CD8-positive, alpha-beta memory T cell (primary cell): ENCODE measurements at places on chromosomes 2 and 18. TPM values are rescaled to one million over a fixed set of nuclear protein-coding genes. Genes with fewer than 3 reads are reported as not detected.
A peak's percentile ranks its signal among the peaks of the same experiment; 100 is the strongest.

DNA sequence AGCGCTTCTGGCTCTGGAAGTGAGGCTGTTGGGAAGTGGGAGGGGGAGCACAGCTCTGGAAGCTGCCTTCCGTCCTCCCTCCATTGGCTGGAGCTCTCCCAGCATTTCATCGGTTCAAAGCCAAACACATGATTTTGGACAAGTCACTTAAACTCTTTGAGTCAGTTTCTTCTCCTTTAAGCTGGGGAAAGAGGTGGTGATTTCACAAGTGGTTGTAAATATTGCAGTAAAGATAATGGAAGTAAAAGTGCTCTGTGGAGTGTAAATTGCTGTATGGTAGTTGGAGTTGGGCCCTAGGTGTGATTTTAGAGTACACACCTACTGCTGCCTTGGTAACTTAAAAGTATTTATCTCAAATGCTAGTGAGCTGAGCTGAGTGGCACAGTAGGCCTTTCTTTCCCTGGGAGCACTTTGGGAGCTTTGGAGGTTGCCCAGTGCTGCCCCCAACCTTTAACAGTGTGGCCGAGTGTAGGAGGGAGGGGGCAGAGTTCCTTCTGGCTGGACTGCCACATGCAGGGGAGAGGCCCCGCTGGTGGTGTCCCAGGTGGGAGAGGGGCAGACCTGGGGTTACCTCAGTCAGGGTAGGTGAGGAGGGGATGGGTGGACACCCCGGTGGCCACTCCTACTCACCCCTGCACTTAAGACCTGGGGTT lies 54.7 kb downstream of the ASAP2 start:
- no peak overlapping the region for H3K4me3 ChIP-seq
- no peak overlapping the region for H3K27ac ChIP-seq
- no peak for DNase-seq

Gene NETO1
- not detected for total RNA-seq

Gene LRATD1
- total RNA-seq: not detected

Gene ALPI
- not detected for total RNA-seq

DNA sequence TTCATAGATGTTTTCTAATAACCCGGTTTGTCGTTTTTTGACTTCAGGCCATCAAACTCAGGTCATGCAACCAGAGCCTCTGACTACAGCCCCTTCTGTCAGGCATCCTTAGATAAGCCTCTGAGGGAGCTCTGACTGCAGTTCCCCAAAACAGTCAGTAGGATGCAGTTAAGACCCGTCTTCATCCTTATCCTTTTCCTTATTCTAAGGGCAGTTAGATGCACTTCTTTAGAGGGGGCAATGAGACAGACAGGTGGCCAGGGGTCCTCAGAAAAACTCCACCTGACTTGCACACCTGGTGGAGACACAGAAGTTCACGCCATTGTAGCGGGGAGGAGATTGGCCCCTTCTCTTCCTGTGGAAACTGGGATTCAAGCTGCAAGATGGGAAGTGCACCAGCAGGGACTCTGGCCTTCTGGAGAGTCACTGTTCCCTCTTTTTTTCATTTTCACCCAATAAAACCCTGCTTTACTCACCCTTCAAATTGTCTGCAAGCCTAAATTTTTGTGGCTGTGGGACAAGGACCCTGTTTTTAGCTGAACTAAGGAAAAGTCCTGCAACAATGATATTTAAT lies 104.8 kb upstream of the TFPI start:
- H3K4me3 ChIP-seq: no peak overlapping the region
- H3K27ac ChIP-seq: no peak overlapping the region
- no peaks in the 10 kb centered on the region for H3K36me3 ChIP-seq
- H3K27me3 ChIP-seq: no peaks in the 10 kb centered on the region
- no peaks in the 10 kb centered on the region for H3K4me1 ChIP-seq
- DNase-seq: no peak

DNA sequence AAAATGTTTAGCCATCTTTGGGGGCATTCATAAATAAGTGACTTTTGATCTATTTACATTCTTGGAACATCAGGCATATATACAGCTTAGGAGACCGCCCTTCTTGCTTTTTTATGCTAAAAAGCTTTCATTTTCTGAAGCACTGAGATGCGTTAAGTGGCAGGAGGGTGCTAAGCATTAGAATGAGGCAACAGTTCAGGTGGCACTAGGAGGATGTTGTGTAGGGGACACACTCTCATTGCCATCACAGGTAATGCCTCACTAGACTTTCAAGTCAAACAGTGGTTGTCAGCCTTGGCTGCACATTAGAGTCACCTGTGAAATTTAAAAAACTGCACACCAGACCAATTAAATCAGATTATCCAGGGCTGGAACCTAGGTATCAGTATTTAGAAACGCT lies 39.1 kb downstream of the EHBP1 start:
- no peak overlapping the region for H3K4me3 ChIP-seq
- H3K27ac ChIP-seq: no peak overlapping the region
- no peaks in the 10 kb centered on the region for H3K27me3 ChIP-seq
- no peaks in the 10 kb centered on the region for H3K36me3 ChIP-seq
- no peaks in the 10 kb centered on the region for H3K4me1 ChIP-seq

Gene G6PC2
- total RNA-seq: not detected

Gene ASPRV1
- total RNA-seq: 0.64 TPM

Gene TBC1D8
- total RNA-seq: 0.55 TPM

DNA sequence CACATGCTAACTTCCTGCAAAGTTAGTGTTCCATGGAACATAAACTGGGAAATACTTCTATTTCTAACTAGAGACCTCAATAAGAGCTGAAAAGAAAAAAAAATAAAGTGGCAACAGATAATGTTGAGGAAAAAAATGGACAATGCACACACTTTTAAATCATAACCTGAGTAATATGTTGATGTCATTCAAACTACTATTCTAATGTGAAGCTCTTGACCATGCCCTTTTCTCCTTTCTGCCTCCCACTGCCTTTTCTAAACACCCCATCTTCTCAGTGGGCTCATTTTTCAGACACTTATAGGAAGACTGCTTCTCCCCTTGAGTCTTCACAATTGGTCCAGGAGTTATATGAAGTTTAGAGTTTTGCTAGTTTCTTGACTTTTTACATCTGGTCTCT lies 280.9 kb upstream of the NT5C1B start:
- no peak overlapping the region for H3K27ac ChIP-seq
- DNase-seq: no peak
- no peaks in the 10 kb centered on the region for H3K4me1 ChIP-seq
- no peaks in the 10 kb centered on the region for H3K27me3 ChIP-seq
- H3K4me3 ChIP-seq: no peak overlapping the region

- H3K27me3 ChIP-seq: no peaks in the 10 kb centered on the region
- H3K4me1 ChIP-seq: peaks cover 20% of the 10 kb centered on the region
- DNase-seq: no peak
- H3K4me3 ChIP-seq: no peak overlapping the region
Measured at GRCh38 chr2:239601880-239602279, 201.1 kb upstream of the HDAC4 start.

DNA sequence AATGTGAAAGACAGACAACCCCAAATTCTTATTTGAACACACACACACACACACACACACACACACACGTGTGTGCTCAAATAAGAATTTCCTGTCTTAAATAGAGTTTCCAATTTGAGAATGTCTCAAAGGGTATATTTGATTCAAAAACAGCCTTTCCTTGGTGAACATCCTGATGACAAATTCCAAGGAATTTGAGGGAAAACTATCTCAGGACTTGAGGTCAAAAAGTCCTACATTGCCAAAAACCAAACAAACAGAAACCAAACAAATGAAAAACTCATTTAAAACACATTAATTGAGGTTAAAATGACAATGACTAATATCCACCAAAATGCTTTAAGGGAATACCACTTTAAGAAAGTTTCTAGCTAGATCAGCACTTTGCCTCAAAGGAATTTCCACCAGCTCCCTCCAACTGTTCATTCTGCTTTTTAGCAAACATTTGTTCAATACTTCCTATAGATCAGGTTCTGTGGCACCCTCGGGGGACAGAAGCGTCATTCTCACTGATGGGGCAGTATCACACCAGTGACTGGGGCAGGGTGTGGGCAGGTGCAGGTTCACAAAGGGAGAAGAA lies 232.1 kb upstream of the TRIB2 start:
- no peak overlapping the region for H3K27ac ChIP-seq
- H3K36me3 ChIP-seq: no peaks in the 10 kb centered on the region
- H3K4me3 ChIP-seq: no peak overlapping the region
- no peaks in the 10 kb centered on the region for H3K27me3 ChIP-seq
- no peak for DNase-seq
- peaks cover 53% of the 10 kb centered on the region for H3K4me1 ChIP-seq

GRCh38 chr2:157822993-157823392 lies 53.1 kb downstream of the ACVR1 start:
- peaks cover 5% of the 10 kb centered on the region for H3K36me3 ChIP-seq
- no peaks in the 10 kb centered on the region for H3K27me3 ChIP-seq
- no peak overlapping the region for H3K4me3 ChIP-seq
- no peak overlapping the region for H3K27ac ChIP-seq
- DNase-seq: no peak
- H3K4me1 ChIP-seq: no peaks in the 10 kb centered on the region

DNA sequence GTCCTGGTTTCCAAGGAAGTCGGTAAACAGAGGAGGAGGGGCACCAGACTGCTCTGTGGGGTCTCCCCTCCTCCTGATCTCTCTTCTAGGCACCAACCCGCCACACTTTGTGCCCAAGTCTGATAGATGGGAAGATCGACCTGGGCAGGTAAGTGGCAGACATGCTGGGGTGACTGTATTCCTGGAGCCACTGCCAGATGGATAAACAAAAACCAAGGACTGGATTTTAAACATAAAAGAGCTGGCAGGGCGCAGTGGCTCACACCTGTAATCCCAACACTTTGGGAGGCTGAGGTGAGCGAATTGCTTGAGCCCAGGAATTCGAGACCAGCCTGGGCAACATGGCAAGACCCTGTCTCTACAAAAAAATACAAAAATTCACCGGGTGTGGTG lies 181.2 kb downstream of the ANAPC1 start:
- no peaks in the 10 kb centered on the region for H3K36me3 ChIP-seq
- H3K27ac ChIP-seq: no peak overlapping the region
- peaks cover 15% of the 10 kb centered on the region for H3K4me1 ChIP-seq
- no peak for DNase-seq

DNA sequence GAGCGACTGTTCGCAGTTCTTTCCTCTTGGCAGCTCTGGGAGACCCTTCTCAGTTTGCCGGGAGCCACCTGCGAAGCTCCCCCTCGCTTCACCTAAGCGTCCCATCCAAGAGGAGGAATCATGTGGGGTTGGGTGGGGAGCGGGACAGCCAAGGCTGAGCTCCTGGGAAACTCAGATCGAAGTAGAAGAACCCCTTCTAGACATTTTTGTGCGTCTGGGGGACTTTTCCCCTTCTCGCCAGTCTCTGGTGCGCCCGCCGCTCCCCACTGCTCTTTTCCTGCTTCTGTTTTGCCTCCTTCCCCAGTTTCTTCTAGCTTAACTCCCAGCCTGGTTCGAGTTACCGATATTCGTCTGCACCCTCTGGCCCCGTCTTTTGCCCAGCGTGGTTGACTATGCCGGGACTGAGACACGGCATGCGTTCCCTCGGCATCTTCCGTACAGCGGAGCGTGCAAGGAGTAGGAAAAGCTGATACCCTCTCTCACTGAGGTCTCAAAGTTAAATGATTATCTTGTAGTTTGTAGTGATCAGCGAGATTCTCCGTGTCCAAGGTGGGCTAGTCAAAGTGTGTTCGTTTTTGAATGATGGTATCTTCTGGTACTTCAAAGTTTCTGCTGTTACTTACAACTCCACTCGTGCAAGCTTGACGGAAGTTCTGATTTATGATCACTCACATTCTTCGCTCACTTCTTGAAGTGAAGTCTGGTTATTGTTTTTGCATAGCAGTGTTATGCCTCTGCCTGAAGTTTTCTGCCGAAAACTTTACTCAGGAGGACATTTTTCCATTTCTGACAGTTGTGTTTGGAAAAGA lies 664 bp downstream of the CAMKMT start:
- H3K4me1 ChIP-seq: peaks cover 30% of the 10 kb centered on the region
- H3K27ac ChIP-seq: peak overlapping the region; percentile 99
- no peaks in the 10 kb centered on the region for H3K27me3 ChIP-seq
- no peaks in the 10 kb centered on the region for H3K36me3 ChIP-seq

DNA sequence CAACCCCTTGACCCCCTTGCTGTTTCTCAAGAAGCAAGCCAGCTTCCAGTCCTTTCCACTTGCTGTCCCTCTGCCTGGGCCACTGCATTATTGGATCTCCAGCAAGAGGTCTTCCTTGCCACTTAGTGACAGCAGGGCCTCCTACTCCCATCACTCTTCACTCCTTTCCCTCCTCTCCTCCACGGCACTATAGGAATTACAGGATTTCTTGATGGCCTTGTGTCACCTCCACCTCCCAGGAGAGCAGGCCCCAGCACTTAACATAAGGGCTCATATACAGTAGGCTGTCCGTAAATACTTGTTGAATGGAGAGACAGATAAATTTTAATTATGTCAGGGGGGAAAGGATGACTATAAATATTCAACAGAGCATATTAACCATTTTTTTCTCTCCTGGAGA lies 129.4 kb downstream of the SP3 start:
- H3K27me3 ChIP-seq: no peaks in the 10 kb centered on the region
- no peaks in the 10 kb centered on the region for H3K4me1 ChIP-seq
- no peak for DNase-seq

- no peaks in the 10 kb centered on the region for H3K4me1 ChIP-seq
- no peak for DNase-seq
- H3K36me3 ChIP-seq: no peaks in the 10 kb centered on the region
- no peaks in the 10 kb centered on the region for H3K27me3 ChIP-seq
- no peak overlapping the region for H3K4me3 ChIP-seq
Measured at GRCh38 chr18:27198036-27198435, 12.9 kb upstream of the CHST9 start.

DNA sequence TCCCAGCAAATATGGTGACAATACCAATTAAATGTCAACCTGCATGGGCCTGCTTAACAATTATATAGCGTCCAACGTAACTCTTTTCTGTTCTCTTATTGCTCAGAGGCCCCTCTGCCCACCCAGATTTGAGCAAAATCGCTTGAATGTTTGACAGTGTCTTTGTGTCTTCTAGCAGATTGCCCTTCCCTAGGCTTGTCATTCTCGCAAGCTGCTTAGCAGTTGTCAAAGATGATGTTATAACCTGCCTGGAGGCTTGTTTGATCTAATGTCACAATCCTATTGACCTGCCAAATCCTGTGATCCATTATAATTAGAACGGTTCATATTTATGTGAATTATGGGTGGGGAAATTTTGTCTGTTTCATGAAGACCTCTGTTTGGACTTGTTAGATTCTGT lies 108.8 kb downstream of the FARSB start:
- no peak for DNase-seq
- H3K36me3 ChIP-seq: no peaks in the 10 kb centered on the region
- no peaks in the 10 kb centered on the region for H3K4me1 ChIP-seq
- no peak overlapping the region for H3K27ac ChIP-seq
- no peak overlapping the region for H3K4me3 ChIP-seq
- no peaks in the 10 kb centered on the region for H3K27me3 ChIP-seq

DNA sequence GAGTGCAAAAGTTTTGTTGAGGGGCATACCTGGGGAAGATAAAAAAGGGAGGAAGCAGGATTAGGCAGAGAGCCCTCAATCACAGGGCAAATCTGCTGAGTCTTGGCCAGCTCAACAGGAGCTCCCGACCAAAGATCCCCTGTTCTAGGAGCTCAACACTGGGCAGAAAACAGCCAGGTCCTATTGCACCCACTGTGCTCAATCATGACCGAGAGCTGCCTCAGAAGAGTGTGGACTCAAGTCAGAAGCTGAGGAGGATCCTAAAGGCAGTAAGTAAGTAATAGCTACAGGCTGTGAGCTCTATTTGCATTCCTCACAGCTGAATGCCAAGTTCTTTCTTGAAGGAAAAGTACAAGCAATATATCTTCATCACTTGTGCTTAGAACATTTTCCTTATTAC lies 334.4 kb upstream of the NRP2 start:
- H3K36me3 ChIP-seq: no peaks in the 10 kb centered on the region
- no peaks in the 10 kb centered on the region for H3K4me1 ChIP-seq
- no peak for DNase-seq

Gene CKAP2L
- total RNA-seq: 19.6 TPM
